ENCODE measurements at places on chromosomes 7 and 10.

- DNase-seq, result no peak
Measured at GRCh38 chr10:113108194-113108835, 158.3 kb downstream of the TCF7L2 start.

DNA sequence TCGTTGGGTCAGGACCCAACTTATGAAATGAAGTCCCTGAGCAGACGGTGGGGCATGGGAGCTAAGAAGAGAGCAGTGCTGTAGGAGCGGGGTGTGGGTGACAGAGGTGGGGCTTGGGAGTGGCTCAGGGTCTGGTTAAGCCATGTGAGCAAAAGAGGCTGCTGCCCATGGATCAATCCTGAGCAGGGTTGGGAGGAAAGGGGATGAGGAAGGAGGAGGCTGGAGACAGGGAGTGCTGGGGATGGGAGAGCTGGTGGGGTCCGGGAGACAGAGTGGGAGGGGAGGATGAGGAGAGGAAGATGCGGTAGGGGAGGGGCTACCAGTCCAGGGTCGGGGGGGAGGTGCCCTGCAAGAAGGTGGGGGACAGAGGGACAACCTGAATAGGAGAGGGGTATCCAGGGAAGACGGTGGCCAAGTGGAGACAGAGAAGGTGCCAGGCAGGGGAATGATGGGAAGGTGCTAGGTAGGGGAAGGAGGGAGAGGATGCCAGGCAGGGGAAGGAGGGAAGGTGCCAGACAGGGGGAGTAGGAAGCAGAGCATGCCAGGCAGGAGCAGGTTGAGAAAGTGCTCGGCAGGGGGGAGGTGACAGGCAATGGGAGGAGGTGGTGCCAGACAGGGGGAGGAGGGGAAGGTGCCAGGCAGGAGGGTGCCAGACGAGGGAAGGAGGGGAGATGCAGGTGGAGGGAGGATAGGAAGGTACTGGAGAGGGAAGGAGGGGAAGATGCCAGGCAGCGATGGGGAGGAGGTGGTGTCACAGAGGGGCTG, 27.5 kb upstream of the SMARCD3 start:
- DNase-seq, result no peak

DNA sequence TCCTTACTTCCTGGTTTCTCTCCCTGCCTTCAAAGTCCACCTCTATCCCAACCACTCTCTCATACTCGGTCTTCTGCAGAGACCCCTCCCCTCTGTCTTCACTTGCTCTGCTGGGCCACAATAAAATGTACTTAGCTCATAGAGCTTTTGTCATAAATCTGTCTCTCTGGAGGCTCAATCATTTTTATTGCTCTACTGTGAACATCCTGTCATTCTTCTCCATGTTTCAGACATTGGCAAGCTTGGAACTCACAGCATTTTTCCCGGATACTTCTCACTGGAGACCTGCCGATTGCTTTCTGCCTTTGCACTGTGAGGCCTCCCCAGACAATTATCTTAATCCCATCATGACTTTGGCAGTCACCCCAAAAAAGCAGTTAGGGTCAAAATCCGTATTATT, 192.3 kb upstream of the ZMIZ1 start:
- DNase-seq, result no peak

- peak; percentile 34 for DNase-seq
Measured at GRCh38 chr7:36881233-36881874, 157.1 kb upstream of the AOAH start.

- DNase-seq, result no peak
Measured at GRCh38 chr10:122164815-122165483, 106.1 kb upstream of the BTBD16 start.

DNA sequence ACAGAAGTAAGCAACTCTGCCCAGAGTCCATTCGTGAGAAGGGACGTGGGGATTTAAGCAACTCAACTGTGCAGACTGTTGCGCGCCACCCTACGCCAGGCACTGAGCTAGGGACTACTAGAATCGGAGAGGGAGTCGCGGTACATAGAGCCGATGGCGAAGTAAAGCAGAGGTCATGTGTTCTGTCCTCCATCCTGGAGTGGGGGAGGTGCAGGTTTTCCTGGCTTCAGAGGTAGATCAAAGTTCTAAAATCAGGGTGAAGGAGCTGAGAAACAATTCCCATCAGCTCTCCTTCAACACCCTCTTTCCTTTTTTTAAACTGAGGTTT, 23.2 kb downstream of the SLC35G1 start:
- DNase-seq, result no peak

DNA sequence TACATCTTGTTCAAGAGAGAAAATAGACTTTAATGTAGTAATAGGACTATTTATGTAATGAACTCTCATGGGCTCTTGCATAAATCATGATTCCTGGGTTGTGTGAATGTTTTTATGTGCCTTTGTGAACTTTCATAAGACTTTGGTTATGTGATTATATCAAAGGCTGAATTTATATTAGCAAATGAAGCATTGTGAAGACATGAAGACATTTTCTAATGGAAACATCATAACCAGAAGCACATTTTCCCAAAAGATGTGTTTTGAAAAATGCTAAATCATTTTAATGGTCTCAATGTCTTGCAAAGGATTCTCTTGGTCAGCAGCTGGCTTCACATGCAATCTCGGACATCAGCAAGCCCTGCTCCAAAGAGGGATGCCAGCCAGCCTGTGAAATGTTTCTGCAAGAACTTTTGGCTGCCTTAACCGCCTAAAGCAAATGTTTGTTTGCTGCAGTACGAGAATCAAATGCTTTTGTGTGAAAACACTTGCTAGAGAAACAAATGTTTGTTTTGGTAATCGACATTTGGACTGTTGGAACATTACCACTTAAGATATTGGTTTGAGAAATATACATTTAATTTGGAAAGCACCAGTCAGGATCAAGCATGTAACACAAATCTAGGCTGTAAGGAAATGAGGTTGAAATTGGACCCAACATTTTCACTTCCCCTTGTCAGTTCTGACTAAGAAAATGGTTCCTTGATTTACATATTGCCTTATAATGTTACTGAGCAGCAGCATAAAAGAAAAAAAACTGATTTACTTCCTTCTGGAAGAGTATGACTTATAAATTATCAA, 102.1 kb downstream of the RTKN2 start:
- no peak for DNase-seq

- DNase-seq, result no peak
Measured at GRCh38 chr10:132170561-132171361, 16.0 kb upstream of the DPYSL4 start.

GRCh38 chr7:44764665-44765578, 16.3 kb downstream of the ZMIZ2 start:
- DNase-seq, result no peak

DNA sequence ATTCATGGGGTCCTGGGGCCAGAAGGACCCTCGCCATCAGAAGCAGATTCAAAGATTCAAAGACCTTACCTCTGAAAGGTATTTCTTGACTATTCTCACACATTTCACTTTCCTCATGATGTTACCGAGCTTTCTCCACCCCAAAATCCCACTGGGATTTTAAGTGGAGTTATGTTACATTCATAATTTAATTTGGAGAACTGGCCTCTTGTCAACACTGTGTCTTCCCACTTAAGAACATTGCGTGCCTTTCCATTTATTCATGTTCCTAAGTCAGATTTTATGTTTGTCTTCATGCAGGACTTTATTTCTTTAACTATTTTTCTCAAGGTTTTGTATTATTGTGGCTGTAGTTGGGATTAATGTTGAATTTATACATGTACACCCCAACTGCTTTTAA, 123.5 kb upstream of the BMPER start:
- DNase-seq, result no peak

DNA sequence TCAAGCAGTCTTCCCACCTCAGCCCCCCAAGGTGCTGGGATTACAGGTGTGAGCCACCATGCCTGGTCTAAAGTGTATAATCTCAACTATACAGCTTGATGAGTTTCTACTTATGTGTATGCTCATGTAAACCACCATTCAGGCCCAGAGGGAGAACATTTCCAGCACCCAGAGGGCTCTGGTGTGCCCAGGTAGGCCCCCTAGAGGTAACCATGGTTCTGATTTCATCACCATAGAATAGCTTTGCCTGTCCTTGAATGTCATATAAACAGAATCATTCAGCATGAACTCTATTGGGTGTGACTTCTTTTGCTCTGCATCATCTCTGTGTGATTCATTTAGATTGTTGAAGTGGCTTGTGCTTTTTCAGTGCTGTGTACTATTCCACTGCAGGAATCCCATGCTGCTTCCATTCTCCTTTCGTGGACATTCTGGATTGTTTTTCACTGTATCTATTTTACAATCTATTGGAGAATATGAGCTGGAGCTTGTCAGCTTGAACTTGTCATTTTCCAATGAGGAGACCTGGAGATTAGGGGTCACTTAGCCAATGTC, 35.2 kb downstream of the COL26A1 start:
- DNase-seq, result no peak

GRCh38 chr10:86350897-86351296, 15.7 kb downstream of the GRID1 start:
- DNase-seq, result no peak

DNA sequence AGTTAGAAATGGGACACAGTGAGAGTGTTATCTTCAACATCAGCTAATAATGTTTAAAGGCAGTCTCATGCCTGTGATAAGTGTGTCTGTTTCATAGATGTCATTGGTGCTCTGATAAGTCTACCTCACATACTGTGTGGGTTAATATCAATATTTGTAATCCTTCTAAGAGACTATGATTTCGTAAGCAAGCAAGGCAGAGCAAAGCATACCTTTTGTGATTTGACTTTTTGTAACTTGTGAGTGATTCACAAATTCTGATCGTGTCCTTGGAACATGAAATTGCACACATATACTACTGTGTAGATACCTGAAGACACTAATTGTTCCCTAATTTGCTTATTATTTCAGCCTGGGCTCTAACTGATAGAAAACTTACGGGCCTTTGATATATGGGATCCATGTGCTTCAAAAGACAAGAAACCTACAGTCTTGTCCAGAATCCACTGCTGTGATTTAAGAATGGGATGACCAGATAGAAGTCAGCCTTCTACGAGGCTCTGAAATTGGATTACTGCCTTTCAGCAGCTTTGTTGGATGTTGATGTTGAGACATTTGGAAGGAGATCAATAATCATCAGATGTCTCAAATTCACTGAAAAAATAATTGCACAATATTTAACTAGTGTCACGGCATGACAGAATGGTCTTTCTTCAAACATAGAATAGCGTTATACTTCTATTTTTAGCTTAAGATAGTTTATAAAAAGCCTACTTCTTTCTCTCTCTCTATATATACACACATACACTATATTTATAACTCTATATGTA, 63.2 kb upstream of the KLF6 start:
- DNase-seq, result no peak

GRCh38 chr10:96118604-96119450, 11.3 kb upstream of the ZNF518A start:
- no peak for DNase-seq

DNA sequence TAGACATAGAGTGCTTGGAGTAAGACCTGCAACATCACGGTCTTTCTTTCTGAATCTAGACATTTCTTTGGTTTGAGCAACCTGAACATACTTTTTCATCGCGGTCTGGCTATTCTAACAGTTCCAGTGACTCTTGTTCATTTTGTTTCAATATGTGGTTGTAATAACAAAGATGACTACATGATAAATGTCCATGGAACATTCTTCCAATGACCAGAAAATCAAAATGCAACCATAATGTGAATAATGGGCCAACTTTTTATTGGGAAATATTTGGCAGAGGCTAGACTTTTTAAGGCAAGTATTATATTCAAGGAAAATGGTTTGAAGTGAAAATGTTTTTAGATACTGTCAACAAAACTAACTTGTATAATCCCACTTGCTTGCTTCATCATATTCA, 282.5 kb downstream of the INHBA start:
- DNase-seq, result no peak

- DNase-seq, result no peak
Measured at GRCh38 chr7:131924857-131925256, 368.4 kb upstream of the PODXL start.

Data from NCI-H1930 (cell line).